Large intestine (tissue), 12 donors: ENCODE measurements at places on chromosomes 3 and 15. TPM values are rescaled to one million over a fixed set of nuclear protein-coding genes. Genes with fewer than 3 reads are reported as not detected.

COL6A5 gene
- polyA plus RNA-seq, result 2.2 TPM

DNA sequence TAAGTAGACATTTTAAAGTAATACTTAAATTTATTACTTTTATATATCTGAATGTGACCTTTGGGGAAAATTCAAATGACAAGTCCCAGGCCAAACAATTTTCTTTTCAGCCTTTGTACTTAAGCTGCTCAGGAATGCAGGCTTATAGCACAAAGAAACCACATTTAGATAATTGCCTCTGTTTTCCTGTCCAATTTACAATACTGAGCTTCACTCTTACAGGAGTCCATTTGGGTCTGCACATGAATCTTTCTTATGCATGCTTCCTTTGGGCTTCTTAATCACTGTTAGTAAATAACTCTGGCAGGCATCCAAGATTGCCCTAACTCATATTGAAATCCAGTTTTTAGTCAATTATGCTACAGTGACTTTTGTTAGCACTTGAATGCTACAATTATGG is 459.4 kb upstream of the TGFBR2 start:
- no peak overlapping the region for H3K27ac ChIP-seq
- H3K27me3 ChIP-seq, result no peaks in the 10 kb centered on the region
- H3K4me1 ChIP-seq, result no peaks in the 10 kb centered on the region
- H3K36me3 ChIP-seq, result no peaks in the 10 kb centered on the region
- DNase-seq, result no peak

- H3K27ac ChIP-seq, result peak within 1 kb of the TSS; percentile 88
- peak within 1 kb of the TSS; percentile 65 for H3K4me3 ChIP-seq
- H3K36me3 ChIP-seq, result no peaks in the 10 kb centered on the region
Measured at GRCh38 chr15:57591822-57592367, at the start of gene MYZAP. Gene MYZAP, plus strand, starts transcription at chr15:57591904. Its CDS starts 131 bp downstream, at chr15:57592035.

DNA sequence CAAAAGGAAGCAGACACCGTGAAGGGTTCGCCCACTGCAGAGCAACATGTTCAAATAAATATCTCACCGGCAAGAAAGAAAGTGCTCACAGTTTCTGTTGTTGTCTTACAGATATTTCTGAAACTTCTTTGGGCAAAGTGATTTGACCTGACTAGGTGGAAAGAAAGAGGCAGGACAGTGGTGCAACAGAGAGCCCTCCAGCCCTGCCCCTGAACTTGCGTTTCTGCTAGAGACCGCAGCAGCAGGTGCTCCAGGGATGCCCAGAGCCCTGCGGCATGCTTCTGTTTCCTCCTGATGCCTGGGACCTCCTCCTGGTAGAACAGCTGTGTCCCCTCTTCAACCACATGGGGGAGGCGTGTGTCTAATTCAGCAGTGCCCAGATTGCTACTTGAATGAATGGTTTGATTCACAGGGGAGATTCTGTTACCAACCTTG is 123.4 kb downstream of the ATP10A start:
- no peaks in the 10 kb centered on the region for H3K4me1 ChIP-seq
- H3K36me3 ChIP-seq, result no peaks in the 10 kb centered on the region
- no peak for DNase-seq
- H3K4me3 ChIP-seq, result no peak overlapping the region

UROC1 gene
- 0.06 TPM for polyA plus RNA-seq

MESP1 gene
- 1.0 TPM for polyA plus RNA-seq

- H3K27me3 ChIP-seq, result peaks cover 42% of the 10 kb centered on the region
- no peak for DNase-seq
- H3K36me3 ChIP-seq, result no peaks in the 10 kb centered on the region
Measured at GRCh38 chr3:168250415-168250861, 154.7 kb upstream of the GOLIM4 start.

NANOGP8 gene
- polyA plus RNA-seq, result 0.30 TPM

DNA sequence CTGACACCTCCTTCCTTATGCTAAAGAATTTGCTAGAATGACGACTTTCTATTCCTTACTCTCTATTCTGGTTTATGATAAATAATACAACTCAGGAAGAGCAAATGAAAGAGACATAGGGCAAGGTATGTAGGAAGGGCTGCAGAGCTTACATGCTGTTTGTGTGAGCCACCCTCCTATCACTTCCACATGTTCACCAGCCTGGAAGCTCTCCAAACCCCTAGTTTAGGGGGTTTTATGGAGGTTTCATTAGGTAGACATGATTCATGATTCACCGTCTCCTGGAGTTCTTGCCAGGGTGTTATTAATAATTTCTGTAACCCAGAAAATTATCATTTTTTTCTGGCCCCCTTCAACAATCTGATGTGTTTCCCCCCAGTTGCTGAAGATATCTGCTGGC is 172.1 kb upstream of the COL8A1 start:
- H3K27ac ChIP-seq, result no peak overlapping the region
- H3K4me1 ChIP-seq, result no peaks in the 10 kb centered on the region
- no peaks in the 10 kb centered on the region for H3K27me3 ChIP-seq
- no peak for DNase-seq
- no peak overlapping the region for H3K4me3 ChIP-seq

DNA sequence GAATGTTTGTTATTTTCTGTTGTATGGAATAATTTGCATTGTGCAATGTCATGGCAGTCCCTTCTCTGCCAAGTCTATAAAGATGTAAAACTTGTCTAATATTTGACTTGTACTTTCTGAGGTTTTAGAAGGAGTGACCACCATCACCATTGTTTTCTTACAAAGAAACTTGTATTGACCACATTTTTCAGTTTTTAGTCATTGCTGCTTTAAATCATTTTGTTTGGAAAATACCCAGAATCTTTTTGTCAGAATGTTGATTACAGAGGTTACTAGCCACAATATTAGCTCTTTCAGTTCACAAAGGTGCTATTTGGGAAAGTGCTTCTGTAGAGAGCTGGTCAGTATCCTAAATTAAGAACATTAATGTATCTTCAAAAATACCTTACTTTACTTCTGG is 532.4 kb upstream of the GBE1 start:
- no peaks in the 10 kb centered on the region for H3K36me3 ChIP-seq
- no peak overlapping the region for H3K4me3 ChIP-seq
- H3K27me3 ChIP-seq, result no peaks in the 10 kb centered on the region
- H3K4me1 ChIP-seq, result no peaks in the 10 kb centered on the region

TERC gene
- polyA plus RNA-seq, result 1.1 TPM

DNA sequence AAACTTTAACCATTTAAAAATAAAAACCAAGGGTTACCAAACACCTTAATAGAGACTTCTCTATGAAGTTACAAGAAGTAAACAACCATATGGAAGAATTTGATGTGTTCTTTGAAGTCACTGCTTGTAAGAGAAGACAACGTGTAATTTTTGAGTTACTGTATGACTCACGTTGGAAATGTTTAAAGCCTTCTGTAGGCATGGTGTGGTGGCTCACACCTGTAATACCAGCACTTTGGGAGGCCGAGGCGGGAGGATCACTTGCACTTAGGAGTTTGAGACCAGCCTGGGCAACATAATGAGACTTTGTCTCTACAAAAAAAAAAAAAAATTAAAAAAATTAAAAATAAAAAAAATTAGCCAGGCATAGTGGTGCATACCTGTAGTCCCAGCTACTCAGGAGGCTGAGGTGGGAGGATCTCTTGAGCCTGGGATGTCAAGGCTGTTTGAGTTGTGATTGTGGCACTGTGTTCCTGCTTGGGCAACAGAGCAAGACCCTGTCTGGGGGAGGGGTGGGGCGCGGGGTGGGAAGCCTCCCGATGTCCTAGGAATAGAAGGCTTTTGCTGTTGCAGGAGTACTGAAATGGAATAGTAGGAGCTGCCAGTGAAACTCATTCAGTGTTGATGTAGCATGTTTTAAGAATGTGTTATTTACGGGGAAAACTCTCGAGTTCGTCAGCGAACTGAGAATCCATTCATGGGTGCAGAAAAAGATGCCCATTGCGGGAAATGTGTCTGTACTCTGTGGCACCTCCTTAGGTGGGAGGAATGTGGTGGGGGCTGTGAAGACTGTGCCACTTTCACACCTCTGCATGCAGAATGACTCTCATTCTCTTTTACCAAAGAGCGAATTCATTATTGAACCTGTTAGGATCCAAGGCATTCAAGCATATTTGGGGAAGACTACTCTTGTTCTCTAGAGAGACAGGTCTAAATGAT is 134.2 kb downstream of the FNDC3B start:
- H3K27me3 ChIP-seq, result no peaks in the 10 kb centered on the region
- H3K4me1 ChIP-seq, result peaks cover 3% of the 10 kb centered on the region
- no peak for DNase-seq
- H3K27ac ChIP-seq, result no peak overlapping the region
- peaks cover 3% of the 10 kb centered on the region for H3K36me3 ChIP-seq

TMEM266 gene
- 1.3 TPM for polyA plus RNA-seq
